Left forelimb (tissue), 1 donor: ENCODE measurements at places on chromosomes 6 and 20.

- no peak for DNase-seq
Measured at GRCh38 chr6:14381829-14382677, 264.5 kb downstream of the CD83 start.

GRCh38 chr6:1382883-1383728 lies 6.3 kb upstream of the FOXF2 start:
- DNase-seq, result peak; percentile 58

- DNase-seq, result no peak
Measured at GRCh38 chr6:11929241-11929835, 82.8 kb upstream of the HIVEP1 start.

GRCh38 chr6:87902383-87902782 lies 145.3 kb upstream of the SPACA1 start:
- DNase-seq, result no peak

DNA sequence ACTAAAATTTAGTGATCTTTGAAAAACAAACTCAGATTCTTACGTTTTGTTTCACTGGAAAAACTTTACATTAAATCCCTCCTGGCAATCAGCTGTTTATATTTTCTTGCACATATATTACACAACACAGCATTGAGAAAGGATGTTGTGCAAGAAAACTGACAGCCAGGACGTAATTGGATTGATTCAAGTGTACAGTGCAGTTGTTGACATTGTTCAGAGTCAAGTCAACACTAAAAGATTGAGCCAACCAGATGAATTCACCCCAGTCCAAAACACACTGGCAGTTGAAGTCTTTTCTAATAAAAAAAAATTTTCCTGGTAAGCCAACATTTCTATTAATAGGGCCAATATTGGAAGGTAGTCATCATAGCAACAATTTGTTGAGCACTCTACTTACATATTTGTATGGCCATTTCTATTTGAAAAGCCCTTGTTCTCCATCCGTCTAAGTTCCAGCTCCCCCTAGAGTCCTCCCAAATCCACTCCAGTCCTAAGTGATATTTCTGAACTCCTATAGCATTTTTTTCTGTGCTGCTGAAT lies 20.9 kb upstream of the VNN1 start:
- no peak for DNase-seq

DNA sequence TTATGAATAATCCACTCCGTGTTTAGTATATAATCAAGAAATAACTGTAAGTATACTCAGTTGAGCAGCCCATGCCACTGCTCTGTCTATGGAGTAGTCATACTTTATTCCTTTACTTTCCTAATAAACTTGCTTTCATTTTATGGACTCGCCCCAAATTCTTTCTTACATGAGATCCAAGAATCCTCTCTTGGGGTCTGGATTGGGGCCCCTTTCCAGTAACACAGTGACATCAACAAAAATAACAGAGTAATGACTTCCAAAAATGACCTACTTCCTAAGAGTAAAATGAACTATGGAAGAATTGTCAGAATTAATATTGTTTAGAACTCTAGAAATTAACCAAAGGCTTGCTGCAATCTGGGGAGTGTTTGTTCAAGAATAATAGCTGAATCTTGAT lies 8.8 kb downstream of the OR2H1 start:
- no peak for DNase-seq

- no peak for DNase-seq
Measured at GRCh38 chr20:19868441-19868840, 110.4 kb downstream of the RIN2 start.

- DNase-seq, result no peak
Measured at GRCh38 chr6:52261229-52261628, 16.9 kb upstream of the IL17F start.

- DNase-seq, result no peak
Measured at GRCh38 chr6:27679964-27680694, 207.2 kb upstream of the ZNF184 start.

- no peak for DNase-seq
Measured at GRCh38 chr20:47676912-47677634, 108.2 kb downstream of the SULF2 start.

GRCh38 chr20:54431156-54431944 lies 44.0 kb upstream of the DOK5 start:
- DNase-seq, result no peak

DNA sequence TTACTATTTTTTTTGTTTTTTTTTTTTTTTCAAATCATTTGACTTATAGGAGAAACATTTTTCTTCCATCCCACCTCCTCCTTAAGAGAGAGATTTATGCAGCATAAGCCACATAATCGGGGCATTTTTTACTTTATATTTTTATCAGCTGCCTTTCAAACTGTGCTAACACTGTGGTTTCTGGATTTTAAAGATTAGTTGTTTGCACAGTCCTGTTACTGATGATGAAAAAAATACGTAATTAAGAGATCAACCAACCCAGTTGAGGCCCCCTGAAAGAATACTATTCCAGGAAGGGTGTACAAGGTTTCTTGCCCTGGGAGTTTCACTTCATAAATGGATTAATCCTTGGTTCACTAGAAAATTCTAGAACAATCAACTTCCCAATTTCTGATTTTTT lies 68.3 kb downstream of the MMS22L start:
- no peak for DNase-seq

DNA sequence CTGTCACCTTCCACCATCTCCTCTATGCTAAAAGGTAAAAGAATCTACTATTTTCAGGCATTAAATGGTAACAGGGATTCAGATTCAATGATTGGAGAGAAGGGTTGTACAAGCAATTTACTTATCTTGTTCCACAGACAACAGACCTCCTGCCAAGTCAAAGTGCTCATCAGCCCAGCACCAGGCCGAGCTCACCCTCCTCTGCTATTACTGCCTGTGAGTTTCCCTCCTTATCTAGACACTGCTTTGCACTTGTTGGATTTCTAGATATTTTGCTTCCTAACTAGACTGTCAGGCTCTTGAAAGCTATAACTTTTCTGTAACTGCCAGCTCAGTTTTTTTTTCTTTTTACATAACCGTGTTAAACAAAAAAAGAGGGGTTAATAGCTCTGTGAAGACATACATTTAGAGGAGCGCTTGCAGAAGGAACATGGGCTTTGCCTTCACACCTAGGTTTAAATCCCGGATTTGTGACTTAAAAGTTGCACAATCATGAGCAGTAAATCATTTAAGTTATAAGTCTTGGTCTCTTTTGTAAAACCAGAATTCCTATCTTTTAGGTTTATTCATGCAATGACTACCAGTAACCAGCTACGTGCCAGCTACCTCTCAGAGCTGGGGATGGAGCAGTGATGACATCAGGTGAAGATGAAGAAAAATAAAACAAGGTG lies 1.1 kb upstream of the FAM162B start:
- DNase-seq, result no peak

GRCh38 chr20:10972219-10972860 lies 298.5 kb upstream of the JAG1 start:
- no peak for DNase-seq

DNA sequence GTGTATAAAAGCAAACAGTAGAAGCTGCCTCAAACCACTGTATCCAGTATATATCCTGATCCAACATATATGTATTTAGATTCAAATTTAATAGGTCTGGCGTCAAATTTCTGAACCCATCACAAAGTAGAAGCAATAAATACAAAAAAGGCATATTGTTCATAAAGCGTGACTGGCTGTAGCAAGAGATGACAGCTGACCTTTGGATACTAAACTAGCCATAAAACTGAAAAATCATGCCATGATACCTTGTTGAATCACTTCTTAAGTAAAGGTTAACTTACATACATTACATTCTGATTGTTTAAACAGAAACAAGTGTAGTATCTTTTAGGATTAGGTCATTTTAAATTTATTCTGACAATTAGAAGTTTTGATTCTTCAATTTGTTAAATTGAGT lies 372.0 kb upstream of the FLRT3 start:
- no peak for DNase-seq
